ENCODE measurements at places on chromosomes 3 and 15. TPM values are rescaled to one million over a fixed set of nuclear protein-coding genes. Genes with fewer than 3 reads are reported as not detected.

The GREM1 gene
- total RNA-seq = 0.95 TPM

GRCh38 chr3:112101916-112102315, 15.7 kb downstream of the C3orf52 start:
- DNase-seq = no peak

DNA sequence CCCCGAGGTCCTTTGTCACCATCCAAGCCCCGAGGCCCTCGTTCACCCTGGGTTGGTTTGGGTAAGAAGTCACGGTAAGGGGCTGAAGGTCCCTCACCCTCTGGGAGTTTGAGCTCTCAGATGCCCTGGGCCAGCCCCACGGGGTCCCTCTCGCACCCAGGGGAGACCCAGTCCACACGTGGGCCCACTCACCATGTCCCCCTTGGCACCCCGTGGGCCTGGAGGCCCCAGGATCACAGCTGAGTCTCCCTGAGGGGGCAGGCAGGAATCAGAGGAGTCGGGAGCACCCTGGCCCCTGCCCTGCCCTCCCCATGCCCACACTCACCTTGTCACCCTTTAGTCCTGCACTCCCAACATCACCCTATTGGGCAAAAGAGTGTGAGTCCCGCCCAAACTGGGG, 5.8 kb upstream of the UCN2 start:
- no peak for DNase-seq

GRCh38 chr3:56916716-56917360, 115.1 kb upstream of the ARHGEF3 start:
- DNase-seq = no peak

DNA sequence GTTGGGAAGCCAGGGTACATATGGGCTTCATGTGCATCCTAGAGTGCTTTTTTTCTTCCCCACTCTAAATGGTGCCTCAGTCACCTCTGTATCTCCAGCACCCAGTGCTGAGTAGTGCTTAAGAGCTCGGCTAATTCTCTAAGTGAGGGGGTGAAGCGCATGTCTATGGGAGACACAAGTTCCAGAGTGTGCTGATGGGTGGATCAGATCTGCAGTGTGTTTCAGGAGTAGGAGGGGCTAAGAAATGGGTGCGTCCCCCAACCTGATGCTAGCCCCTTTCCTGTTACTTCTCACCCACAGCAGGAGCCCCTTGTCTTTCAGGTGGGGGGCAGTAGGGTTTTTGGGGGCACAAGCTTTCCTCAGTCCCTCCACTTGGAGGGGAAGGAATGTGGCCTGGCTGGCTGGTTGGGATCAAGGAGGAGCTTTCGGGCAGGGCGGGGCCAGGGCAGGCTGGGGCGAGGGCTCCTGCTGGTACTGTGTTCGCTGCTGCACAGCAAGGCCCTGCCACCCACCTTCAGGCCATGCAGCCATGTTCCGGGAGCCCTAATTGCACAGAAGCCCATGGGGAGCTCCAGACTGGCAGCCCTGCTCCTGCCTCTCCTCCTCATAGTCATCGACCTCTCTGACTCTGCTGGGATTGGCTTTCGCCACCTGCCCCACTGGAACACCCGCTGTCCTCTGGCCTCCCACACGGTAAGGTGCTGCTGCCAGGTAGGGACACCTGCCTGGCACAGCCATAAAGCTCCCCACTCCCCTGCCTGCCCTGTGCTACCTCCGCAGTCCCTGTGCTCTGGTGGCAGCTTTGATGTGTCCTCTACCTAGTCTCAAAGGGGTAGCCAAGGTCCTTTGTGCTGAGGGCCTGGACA, at the start of gene IL17RE:
IL17RE (plus strand) TSS at position 477 of the 866 bp plus-strand sequence; CDS start at position 562, 85 bp downstream.
- DNase-seq = no peak

The TTLL13 gene
- total RNA-seq = not detected

GRCh38 chr15:62147551-62147950, 17.5 kb downstream of the C2CD4B start:
- DNase-seq = no peak

DNA sequence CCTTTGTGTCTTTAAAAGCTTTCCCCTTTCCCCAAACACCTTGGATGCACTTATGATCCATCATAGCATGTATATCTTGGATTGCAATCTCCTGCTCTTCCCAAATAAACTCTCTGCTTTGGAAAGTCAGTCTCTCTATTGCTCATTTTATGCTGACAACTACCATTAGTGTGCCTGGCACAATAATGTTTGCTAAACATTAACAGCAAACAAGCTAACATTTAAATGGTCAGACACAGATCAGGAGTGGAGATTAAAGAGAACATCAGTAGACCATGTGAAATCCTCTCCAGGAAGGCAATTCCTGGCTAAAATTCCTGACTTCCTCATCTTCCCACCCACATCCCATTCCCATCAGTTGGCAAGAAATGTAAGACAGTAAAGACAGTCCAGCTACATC, 44.3 kb upstream of the EIF1B start:
- no peak for DNase-seq

DNA sequence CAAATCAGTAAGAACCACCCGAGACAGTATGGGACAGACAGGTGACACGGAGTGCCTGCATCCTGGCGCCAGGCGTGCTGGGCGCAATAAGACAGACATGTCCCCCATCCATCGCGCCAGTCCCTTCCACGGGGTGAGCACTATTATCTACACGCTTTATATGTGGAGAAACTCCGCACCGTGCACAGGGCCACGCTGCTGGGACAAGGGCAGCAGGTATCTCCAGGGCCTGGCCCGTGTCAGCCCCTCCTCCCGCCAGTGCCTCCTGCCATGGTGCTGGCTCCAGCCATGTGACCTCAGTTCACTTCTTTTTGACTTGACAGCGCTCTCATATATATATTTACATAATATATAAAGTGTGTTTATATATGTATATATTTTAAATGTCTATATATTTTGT, 42.6 kb downstream of the TNK2 start:
- no peak for DNase-seq

DNA sequence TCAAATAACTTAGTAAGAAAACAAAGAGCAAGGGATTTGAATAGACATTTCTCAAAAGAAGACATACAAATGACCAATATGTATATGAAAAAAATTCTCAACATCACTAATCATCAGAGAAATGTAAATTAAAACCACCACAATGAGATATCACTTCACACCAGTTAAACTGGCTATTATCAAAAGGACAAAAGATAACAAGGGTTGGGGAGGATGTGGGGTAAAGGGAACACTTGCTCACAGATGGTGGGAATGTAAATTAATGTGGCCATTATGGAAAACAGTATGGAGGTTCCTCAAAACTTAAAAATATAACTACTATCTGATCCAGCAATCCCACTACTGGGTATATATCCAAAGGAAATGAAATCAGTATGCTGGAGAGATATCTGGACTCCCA, 46.0 kb upstream of the RYK start:
- DNase-seq = no peak

DNA sequence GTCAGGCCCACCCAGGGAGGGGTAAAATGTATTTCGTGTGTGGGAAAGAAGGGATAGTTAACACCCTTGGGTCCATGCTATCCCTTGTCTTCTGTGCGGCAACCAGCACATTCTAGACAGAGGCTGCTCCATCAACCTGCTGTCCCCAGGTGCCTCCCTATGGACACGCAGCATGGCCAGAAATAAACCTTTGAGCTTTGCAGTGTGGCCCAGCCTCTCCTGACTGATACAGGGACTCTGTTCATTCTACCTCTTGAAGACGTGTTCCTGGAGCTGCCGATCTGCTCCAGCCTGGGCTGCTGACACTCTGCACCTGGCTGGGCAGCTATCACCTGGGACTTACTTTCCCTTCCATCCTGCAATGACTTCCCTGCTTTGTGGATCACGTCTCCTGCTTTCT, 4.1 kb upstream of the KLF13 start:
- no peak for DNase-seq

DNA sequence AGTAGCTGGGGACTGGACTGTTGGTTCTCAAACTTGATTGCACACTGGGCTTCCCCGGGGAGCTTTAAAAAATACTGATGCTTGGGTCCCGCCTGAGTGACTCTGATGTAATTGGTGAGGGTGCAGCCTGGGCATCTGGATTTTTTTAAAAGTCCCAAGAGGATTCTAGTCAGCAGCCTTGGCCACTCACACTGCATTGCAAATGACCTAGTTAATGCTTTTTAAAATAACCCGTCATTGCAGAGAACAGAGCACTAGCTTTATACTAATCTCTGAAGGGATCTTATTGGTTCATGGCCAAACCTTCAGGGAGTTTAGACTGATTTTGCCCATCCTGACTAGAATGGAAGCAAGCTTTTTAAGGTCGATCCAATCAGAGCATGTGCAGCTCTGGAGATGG, 310.6 kb upstream of the PROK2 start:
- no peak for DNase-seq

DNA sequence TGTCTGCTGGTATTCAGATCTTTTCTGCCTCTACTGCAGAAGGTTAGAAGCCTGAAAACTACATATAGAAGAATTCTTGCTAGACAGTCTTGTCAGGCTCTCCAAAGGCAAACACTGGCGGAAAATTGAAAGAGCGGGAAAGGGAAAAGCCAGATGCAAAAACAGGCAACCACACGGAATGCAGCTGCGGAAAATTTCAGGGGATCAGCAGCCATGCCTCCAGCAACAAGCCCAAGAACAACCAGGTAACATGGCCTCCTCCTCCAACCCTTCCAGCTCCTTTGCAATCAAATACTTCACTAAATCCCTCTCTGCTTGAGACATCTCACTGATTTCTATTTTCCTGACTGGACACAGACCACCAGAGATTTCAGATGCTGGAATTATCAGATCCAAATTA, 9.6 kb downstream of the UBP1 start:
- DNase-seq = no peak

DNA sequence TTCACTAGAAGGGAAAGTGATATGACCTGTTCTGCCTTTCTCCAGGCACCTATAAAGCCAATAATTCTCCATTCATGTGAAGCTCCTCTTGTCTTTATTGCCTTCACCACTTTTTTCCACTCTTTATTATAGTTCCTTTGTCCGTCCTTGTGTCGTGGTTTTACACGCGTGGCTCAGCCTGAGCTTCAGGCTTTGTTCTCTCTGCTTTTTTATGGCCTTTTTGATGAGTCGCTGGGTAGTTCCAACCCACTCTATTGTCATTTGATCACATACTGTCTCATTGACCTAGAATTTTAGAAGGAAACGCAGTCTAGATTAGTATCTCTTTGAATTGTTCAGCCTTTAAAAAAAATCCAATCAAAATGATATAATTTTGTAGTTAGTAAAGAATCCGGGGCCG, 403.2 kb downstream of the PTPRG start:
- no peak for DNase-seq

DNA sequence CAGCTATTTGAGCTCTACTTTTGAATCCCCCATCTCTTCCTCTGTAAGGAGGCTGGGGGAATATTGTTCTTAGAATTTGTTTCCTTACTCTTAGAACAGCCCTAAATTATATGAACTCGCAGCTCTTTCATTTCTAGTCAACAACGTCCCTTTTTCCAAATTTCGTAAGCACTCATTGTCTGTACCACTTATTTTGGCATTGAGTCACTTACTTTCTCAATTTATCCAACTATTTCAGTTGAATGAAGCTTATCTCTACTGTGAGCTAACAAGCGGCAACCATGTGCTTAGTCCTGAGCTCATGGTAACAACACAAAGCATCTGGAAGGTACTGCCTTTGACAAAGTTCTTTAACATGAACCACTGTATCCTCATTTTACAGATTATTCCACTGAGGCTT, 191.1 kb downstream of the GREM1 start:
- DNase-seq = no peak

The GOLGA8G gene
- not detected for total RNA-seq

- DNase-seq = no peak
Measured at GRCh38 chr3:190056742-190057141, 64.0 kb downstream of the P3H2 start.

DNA sequence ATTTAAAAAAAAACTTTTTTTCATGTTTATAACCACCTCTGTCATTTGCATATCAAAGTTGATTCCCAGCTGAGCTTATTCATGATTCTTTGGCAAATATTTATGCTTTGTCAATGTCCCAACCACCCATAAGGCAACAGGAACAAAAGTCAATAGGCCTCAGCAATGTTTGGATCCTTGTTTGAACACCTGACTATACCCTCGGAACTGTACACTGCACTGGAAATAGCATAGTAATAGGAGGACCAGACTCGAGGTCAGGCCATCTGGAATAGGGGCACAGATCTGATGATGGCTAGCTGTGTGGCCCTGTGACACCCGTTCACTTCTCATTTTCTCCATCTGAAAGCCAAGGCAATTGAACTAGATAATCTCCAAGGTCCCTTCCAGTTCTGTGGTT, 301.7 kb upstream of the ATP11B start:
- DNase-seq = no peak

The XCR1 gene
- not detected for total RNA-seq

DNA sequence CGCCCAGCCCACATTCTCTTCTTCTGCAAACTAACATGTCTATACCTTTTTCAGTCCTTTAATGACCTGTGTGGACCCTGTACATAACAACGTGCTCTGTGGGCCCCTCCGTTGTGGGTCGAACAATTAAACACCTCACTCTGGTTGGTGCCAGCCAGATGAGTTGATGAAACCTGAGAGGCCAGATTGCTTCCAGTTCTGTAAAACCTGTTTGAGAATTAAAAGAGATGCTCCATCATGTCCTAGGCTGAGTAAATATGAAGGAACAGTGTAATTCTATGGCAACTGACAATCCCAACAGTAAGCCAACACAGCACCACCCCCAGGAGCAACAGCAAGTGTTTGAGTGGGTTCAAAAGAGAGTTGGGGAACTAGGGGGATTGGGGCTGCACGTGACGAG, 5.7 kb upstream of the THBS1 start:
- DNase-seq = no peak

GRCh38 chr3:155872904-155873646, 2.6 kb downstream of the GMPS start:
- DNase-seq = no peak

- no peak for DNase-seq
Measured at GRCh38 chr15:26635614-26636013, 137.3 kb downstream of the GABRB3 start.

DNA sequence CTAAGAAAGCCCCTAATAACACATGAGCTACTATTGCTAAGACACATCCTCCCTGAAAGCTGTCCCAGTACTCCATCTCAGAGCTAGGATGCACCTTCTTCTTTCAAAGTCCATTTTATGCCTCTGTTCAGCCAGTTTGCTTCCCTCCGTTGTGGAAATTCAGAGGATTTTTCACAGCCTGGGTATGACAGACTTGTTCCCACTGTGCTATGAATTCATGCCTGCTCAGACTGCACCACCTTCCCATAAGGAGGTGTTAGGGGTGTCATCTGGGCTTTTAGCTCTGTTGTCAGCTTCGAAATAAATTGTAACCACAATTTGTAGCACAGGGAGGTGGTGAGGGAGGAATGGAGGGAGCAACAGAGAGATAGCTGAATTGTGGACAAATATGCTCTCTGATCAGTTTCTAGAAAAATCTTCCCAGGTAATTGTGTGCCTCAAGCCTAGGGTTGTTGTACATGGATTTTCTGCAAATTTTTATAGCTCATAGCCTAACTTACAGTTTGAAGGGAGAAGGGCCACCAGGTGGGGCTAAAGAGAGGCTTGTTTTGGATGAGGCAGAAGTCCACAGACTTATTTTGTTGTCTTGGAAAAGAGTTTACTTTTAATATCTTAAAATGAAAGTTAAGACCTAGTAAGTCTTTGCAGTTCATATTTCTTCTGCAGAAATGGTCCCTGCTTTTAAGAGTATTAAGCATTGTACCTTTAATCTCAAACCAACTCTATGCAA, 462.0 kb downstream of the PDCD6IP start:
- no peak for DNase-seq

Measured in thoracic aorta (tissue), 2 donors.